Left renal pelvis (tissue), 4 donors: ENCODE measurements at places on chromosomes 1 and 21. TPM values are rescaled to one million over a fixed set of nuclear protein-coding genes. Genes with fewer than 3 reads are reported as not detected.

Gene CAMTA1
- 86.3 TPM for polyA plus RNA-seq

Gene SESN2
- polyA plus RNA-seq: 16.2 TPM

Gene OSCP1
- 10.2 TPM for polyA plus RNA-seq

Gene TEX38
- polyA plus RNA-seq: 0.65 TPM

Gene CGN
- polyA plus RNA-seq: 54.1 TPM

Gene KPRP
- not detected for polyA plus RNA-seq

Gene ATAD3C
- 4.7 TPM for polyA plus RNA-seq

Gene SPRR5
- not detected for polyA plus RNA-seq

Gene A3GALT2
- not detected for polyA plus RNA-seq

Gene CFHR1
- polyA plus RNA-seq: not detected

DNA sequence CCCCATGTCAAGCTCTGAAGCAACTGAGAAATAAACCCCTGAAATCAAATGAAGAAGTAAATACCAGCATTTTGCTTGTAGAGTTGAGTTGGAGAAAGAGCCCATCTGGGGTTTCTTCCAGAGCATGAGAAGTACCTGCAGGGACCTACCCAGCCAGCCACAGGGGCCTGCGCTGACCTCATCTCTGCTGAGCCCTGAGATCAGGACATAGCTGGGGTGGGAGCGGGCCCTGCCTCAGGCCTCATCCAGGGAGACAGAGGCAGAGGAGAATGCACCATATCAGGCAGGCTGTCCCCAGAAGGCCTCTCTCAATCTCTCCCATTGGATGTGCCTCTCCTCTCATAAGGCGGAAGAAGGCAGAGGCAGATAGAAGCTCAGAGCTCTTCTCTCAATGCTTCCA is 27.6 kb downstream of the RUNX1 start:
- no peak for DNase-seq

- no peak for DNase-seq
These were observed 22.7 kb downstream of the HSPG2 start for GRCh38 chr1:21914450-21914849.

GRCh38 chr1:38784452-38785284 is 74.9 kb downstream of the RRAGC start:
- no peak for DNase-seq

DNA sequence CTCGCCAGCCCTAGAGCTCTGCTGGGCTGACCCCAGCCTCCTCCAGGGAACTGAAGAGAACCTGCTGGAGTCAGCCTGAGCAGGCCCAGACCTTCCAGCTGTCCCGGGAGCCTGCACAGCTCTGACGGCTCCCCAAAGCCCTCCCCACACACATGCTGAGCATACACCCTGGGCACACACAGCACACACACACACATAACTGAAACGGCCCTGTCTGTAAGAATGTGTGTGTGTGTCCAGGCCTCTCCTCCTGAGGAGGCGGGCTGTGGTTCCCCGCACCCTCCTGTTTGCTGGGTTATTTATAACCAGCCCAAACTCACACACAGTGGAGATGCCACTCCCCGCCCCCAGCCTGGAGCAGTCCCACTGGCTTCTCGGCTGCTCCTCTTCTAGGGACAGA is 20.2 kb downstream of the SDC3 start:
- DNase-seq: no peak

DNA sequence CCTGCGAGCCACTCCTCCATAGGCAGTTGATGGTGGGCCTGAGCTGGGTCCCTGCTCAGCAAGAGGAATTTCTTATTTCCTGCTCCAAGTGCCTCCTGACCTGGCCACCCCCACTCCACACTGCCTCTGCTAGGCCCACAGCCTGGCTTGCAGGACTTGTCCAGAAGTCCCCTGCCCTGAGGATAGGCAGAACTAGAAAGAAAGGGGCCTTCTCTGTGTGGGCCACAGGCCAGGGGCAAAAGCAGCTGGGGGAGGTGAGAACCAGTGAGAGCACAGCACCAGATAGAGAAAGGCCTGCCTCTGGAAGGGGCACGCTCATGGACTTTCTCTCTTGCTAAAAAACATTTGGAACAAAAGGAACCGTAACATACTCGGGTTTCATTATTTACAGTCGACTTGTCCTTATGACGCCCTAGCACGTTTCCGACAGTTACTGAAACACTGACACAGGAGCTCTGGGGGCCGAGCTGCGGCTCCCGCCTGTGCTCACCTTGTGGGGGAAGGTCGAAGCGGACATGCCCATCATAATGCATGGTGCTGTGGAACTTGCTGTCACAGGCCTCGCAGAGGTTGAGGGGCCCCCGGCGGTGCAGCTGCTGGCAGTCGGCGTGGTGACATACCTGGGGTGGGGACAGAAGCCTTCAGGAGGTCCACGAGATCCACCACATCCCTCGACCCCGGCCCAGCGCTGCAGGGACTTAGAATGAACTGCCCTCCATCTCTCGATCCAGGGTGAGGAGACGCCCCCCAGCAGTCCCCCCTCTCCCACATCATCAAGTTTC is 11.3 kb upstream of the TNFRSF25 start:
- no peak for DNase-seq

DNA sequence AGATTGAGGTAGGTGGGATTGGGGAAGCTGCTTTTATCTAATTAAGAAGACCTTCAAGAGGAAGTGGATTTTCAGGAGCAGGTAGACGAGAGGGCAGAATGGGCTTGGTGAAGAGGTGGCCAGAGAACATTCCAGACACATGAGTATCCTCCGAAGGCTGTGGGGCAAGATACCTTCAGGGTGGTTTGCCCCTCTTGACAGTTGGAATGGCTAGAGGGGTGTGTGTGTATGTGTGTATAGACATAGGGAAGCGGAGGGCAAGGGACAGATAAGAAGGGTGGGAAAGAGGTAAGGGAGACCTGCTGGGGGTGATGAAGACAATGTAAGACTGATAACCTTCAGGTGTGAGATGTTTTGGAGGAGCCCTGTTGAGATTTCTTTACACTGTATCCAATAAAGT is 46.8 kb upstream of the TSPAN2 start:
- DNase-seq: no peak

DNA sequence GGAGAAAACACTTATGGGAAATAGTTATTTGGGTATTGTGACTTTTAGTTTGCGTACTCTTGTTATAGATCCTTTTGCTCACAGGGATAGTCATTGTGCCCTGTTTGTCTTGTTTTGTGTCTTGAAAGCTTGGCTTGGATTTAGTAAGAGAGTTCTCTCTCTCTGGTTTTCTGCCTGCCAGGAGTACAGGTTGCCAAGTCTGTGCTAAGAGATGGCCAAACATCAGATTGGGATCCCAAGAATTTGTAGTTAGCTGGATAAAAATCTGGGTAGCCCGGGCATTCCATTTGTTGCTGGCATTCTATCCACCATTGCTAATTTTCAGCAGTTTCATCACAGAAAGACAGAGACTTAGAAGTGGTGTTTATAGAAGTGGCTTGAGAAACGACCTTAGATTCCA is 222.2 kb downstream of the NRIP1 start:
- DNase-seq: no peak

DNA sequence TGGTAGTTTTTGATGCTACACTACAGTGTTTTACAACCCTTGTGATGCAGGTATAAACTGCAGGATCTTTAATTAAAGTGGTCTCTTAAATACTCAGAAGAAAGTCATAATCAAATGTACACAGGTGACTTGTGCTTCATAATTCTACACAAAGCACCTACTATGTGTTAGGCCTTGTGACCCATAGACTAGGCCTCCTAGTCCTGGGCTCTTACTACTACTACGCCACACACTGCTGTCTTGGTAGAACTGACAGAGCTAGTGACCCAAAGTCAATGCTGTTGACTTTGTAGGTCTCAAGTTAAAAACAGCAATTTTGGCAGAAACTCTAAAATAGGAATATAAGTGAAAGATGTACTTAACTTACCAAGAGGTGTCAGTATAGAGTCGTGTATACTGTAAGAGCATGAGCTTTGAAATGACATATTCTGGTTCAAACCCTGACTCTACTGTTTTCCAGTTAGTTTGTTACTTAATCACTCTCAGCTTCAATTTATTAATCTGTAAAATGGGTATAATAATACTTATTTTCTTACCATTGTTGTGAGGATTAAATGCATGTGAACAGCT is 48.6 kb upstream of the LMO4 start:
- DNase-seq: no peak

GRCh38 chr1:175217721-175218531 is 25.4 kb upstream of the KIAA0040 start:
- DNase-seq: no peak

- no peak for DNase-seq
These were observed 7.1 kb downstream of the HPCA start for GRCh38 chr1:32893198-32894018.

GRCh38 chr1:7535016-7535415 is 236.1 kb upstream of the VAMP3 start:
- DNase-seq: no peak

- no peak for DNase-seq
These were observed 116.2 kb upstream of the KCNK2 start for GRCh38 chr1:214966346-214966745.

- no peak for DNase-seq
These were observed 54.3 kb upstream of the SERBP1 start for GRCh38 chr1:67484492-67484891.

GRCh38 chr1:25991937-25992688 is 5.8 kb downstream of the PAFAH2 start:
- DNase-seq: no peak

DNA sequence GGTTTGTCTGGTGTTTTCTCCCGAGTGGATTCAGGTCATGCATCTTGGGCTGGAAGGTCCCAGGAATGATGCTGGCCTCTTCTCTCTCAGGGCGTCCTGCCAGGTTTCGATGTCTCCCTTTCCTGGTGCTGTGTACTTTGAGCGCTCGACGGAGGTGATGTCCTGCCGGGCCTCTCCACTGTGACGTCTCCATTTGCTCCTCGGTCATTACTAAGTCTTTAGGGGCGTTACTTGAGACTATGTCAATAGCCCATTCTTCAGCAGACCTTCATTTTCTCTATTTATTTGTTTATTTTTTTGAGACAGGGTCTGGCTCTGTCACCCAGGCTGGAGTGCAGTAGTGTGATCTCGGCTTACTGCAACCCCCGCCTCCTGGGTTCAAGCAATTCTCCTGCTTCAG is 37.2 kb upstream of the TNFRSF1B start:
- no peak for DNase-seq

GRCh38 chr1:30518696-30519095 is 204.7 kb downstream of the MATN1 start:
- no peak for DNase-seq

- DNase-seq: no peak
These were observed 19.2 kb upstream of the PEF1 start for GRCh38 chr1:31663622-31664452.

DNA sequence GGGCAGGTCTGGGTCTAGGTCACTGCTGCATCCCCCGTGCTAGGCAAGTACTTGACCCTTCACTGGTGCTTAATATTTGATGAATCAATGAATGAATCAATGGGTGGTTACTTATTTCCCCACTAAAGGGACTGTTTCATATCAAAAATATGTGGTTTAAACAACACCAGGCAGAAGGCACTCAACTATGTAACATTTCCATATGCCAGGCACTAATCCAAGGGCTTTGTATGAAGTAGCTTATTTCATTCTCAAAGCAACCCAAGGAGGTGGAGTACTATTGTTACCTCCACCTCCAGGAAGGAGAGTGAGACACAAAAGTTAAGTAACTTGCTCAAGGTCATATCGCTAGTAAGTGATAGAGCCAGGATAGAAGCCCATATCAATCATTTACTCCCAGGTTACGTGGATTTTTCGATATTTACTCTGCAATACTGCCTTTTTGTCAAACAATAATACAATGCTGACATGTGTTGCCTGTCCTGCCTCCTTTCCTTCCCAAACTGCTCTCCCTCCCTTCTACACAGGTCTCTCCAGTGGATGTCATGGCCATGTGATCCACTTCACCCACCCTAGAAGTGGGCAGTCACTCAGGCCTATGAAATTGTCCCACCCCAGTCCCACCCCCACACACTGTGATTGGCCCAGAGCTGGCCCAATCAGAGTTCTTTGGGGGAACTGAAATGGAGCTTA is 142.8 kb downstream of the ETS2 start:
- DNase-seq: no peak

DNA sequence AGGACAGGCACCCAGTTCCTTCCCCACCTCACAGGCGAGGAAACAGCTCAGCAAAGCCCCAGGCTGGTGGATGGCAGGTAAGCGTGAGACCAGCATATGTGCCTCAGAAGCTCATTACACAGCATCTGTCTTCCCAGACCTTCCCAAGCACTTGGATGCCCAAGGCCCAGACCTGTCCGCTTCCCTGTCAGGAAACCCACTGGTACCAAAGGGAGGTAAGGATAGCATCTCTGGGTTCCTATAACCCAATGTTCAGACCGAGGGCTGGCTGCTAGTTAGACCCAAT is 3.3 kb downstream of the POFUT2 start:
- no peak for DNase-seq

- no peak for DNase-seq
These were observed 112.5 kb upstream of the NGF start for GRCh38 chr1:115450501-115451040.

- no peak for DNase-seq
These were observed 173.0 kb upstream of the UBE2U start for GRCh38 chr1:64030411-64030810.

DNA sequence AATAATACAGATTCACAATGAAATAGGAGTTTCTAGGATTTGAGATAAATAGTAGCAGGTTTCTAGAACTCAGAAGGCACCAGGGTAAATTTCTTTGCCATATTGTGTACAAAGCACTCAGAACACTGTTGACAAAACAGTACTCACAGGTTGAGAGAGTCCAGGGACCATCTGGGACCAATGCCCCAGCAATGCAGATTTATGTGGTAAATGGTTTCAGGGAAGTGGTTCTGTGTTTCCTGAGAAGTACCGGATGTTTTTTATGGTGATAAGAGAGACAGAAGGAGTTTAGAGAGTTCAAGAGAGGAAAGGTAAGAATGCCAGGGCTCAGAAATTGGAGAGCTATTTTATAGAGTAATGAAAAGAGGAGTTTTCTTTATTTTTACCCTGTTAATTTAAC is 29.6 kb upstream of the DIPK1A start:
- no peak for DNase-seq

DNA sequence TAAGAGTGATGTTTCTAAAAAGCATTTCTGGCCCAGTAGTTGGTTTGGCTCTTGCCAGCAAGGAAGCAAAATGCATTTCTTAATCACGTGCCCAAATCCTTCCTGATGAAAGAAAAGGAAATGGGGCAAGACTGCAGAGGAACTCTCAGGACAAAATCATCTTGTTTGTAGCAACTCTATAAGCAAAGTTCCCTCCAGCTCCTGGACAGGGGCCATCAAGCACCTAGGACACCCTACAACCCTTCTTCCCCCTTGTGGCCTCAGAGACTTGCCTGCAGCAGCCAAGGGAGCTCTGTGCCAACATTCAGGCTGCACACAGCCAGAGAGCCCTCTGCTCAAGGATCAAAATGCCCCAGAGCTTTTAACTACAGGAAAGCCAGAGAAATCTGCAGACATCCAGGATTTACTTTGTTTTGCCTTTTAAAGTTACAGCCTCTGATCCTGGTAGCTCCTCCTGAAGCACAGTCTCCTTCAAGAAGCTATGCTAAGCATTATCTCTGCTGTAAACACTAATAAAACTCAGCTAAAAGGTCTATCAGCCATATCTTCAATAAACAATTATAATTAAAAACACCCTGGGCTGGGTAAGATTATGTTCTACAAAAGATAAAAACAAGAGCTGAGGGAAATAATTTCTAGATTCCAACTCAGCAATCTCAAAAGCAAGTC is 105.0 kb downstream of the KIAA0319L start:
- DNase-seq: no peak

GRCh38 chr1:173507205-173507846 is 30.2 kb downstream of the PRDX6 start:
- DNase-seq: peak; percentile 77
